Endothelial cell (in vitro differentiated cells): ENCODE measurements at places on chromosomes 5 and 9.

DNA sequence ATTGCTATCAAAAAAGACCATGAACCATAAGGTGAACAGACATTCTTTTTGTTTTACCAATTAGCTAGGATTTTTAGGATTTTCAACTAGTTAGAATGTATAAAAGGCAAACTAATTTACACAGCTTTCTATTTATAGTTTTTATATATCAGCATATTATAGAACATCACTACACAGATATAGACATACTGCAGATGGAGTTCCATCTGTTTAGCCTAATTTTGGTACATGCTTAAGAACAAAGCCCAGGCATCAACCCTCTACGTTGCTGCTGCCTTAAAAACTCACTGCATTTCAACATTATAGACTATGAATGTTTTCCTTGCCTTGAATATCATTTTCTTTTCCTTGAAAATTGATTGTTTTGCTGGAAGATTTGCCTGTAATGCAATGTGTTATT, 2227.5 kb upstream of the C9orf72 start:
- DNase-seq: no peak

DNA sequence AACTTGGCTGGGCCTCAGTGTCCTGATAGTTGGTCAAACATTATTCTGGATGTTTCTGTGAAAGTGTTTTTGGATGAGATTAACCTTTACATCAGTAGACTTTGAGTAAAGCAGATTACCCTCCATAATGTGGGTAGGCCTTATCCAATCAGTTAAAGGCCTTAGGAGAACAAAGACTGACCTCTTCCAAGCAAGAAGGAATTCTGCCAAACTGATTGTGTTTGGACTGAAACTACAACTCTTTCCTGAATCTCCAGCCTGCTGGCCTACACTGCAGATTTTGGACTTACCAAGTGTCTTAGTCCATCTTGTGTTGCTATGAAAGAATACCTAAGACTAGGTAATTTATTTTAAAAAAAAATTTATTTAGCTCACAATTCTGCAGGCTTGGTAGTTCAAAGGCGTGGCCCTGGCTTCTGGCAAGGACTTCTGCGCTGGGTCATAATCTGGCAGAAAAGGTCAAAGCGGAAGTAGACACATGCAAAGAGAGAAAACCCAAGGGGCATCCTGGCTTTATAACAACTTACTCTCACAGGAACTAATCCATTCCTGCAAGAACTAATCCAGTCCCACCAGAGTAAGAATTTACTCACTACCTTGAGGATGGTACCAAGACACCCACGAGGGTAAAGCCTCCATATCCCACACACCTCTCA, 8.6 kb upstream of the ARHGEF37 start:
- no peak for DNase-seq

DNA sequence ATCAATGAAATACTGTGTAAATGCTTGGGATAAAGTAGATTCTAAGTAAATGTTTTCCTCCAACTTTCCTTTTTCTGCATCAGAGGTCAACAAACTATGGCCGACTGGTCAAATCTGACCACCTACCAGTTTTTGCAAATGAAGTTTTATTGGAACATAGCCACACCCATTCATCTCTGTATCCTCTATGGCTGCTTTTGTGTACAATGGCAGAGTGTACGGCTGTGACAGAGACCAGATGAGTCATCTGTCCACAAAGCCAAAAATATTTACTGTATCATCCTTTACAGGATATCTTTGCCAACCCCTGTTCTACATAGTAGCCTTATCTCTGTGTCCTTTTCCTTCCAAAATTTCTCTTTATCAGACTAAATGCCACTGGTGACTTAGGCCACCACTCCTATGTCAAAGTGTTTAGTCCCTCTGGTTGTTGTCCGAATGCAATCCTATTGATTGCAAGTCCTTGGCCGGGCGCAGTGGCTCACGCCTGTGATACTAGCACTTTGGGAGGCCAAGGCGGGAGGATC, 218.4 kb upstream of the KLF4 start:
- no peak for DNase-seq

DNA sequence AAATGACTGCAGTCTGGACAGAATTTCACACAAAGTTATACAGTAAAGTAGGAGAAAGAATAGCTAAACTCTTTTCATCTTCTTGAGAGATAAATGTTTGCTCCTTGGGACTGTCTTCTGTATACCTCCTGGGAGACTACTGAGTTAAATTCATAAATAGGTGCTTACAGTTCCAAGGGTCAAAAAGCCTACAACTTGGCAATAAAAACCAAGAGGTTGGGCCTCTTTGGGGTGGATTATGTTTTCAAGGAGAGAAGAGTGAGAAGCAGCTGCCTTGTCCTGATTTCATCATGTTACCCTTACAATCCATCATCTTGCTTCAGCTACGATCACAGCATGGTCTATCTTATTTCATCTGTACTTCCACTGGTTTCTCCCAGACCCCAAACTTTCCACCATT, 213.2 kb upstream of the RPS23 start:
- DNase-seq: no peak

- no peak for DNase-seq
Observed at GRCh38 chr9:134555094-134555650, 86.4 kb upstream of the COL5A1 start.

- DNase-seq: no peak
Observed at GRCh38 chr5:134937526-134937925, 30.2 kb upstream of the CATSPER3 start.

GRCh38 chr5:9644630-9645029, 14.5 kb upstream of the TAS2R1 start:
- no peak for DNase-seq

DNA sequence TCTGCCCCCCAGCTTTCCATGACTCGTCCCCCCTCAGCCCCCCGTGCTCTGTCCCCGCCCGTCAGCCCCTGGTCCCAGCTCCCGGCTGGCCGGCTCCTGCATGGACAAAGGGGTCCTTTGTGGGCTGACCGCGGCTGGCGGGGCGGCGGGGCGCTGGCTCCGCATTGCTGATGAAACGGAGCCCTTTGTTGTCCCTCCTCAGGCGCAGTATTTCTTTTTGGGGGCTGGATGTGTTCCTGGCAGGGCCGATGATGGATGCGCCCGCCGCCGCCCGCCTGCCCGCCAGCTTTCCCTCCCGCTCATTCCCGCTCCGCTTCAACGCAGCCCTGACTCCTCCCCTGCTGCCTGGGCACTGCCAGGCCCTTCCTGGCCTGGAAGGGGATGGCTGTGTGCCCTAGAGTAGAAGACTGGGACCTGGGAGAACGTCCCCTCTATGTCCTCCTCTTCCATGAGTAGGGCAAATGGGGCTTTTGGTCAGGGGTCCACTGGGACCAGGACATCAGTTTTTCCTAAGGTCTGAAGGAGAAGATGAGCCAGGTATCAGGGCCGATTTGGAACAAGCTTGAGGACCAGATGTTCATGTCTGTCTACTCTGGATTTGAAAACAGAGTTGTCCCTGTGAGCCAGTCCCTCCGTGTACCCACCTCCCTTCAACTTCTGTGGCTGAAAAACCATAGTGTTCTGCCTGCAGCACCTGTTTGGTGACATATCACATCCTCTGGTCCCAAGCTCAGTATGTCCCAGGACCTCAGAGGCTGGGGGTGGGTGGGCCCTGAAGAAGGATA, 29.0 kb downstream of the CXXC5 start:
- no peak for DNase-seq

DNA sequence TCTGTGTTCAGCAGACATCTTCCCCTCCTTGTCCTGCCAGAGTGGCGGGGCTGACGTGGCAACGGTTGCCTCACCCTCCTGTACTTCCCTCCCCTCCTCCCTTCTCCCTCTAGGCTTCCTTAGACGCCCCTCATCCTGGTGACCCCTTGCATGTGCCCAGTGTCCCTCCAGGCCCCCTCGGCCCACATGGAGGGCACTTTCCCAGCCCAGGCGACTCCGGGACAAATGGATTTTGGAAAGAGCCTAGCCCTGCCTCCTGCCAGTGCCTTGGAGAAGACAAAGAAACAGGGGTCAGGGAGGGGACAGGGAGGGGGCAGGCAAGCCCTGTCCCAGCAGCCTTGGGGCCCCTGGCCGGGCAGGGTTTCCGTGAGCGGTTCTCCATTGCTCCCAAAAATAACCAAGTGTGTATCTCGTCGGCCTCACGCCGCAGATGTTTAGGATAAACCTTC, 38.3 kb upstream of the NEURL1B start:
- no peak for DNase-seq

- no peak for DNase-seq
Observed at GRCh38 chr5:38462976-38463633, 93.3 kb downstream of the LIFR start.

GRCh38 chr5:149915392-149916260, 29.0 kb downstream of the PDE6A start:
- DNase-seq: no peak

DNA sequence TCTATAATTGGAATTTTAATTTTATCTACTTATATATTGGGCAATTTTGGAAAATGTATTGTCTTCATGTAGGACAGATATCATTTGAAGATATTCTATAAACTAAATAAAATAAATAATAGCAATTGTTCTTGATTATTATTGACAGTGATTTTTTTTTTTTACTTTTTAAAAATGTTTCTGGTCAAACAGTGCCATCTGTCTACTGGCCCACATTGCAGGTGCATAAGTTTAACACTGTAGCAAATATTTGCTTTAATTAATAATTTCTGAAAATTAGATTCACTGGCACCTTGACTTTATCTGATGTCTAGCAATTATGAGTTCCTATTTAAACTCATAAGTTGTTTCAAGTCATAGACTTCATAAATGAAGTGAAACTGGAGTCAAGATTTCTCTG, 41.1 kb upstream of the ISOC1 start:
- DNase-seq: no peak

DNA sequence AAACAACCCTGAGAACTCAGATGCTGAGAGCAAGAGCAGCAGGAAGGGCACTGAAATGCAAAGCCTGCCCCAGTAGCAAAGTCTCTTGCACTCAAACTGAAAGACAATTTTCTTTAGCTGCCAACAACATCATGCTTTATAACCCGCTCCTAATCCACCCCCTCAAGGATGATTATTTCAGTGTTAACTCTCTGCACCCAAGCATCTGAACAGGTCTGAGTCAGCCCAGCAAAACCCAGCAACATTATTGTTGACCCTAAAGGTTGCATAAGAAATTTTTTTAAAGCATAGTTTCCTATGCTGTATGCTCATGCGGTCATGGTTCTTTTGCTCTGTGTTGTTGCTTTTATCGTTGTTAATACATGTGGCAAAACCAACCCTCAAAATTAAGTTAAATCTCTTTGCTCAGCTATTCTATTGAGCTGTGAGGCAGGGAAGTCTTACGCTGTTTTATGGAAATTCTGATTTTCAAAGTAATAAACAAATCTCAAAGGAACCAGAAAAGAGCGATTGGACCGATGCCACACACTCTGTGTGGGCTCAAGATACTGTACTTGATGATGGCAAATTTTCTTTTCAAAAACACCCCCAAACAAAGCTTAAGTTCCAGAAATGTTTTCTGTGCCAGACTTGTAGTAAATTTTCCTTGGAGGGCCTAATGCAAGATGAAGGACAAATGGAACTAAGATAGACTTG, 440.6 kb upstream of the MPDZ start:
- DNase-seq: no peak

GRCh38 chr9:12441506-12441905, 251.7 kb upstream of the TYRP1 start:
- no peak for DNase-seq

DNA sequence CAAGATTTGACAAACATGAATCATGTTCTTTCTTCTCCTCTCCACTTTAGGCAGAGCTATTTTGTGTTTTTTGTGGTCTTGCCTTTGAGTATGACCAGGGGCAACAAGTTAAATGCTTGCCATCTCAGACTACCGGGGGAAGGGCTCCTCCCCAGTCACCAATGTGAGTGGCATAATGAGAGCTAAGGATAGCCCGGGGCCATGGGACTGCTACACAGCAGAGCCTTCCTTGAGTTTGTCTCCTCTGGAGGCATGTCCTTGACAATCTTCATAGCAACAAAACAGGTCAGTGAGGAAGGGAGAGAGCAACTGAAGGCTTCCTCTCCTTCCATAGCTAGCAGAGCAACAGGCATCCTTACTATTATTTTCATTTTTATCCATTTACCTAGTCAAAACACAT, 299.3 kb downstream of the ENC1 start:
- DNase-seq: no peak

DNA sequence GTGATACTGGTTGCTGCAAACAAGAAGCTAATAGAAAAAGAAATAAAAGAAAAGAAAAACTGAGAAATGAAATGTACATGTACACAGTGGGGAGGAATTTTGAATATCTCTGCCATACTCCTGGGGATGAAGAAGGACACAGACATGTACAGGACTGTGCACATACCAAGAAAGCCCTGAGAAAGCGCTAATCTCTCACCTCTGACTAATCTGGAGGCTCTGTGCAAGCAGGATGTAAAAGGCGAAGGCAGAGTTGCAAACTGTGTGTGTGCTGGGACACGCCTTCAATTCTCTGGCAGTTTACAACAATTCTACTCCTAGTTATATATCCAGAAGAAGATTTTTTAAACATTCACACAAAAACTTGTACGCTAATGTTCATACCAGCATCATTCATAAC, 211.4 kb downstream of the KIAA0825 start:
- no peak for DNase-seq

- no peak for DNase-seq
Observed at GRCh38 chr9:126432659-126433058, 106.0 kb downstream of the MVB12B start.

DNA sequence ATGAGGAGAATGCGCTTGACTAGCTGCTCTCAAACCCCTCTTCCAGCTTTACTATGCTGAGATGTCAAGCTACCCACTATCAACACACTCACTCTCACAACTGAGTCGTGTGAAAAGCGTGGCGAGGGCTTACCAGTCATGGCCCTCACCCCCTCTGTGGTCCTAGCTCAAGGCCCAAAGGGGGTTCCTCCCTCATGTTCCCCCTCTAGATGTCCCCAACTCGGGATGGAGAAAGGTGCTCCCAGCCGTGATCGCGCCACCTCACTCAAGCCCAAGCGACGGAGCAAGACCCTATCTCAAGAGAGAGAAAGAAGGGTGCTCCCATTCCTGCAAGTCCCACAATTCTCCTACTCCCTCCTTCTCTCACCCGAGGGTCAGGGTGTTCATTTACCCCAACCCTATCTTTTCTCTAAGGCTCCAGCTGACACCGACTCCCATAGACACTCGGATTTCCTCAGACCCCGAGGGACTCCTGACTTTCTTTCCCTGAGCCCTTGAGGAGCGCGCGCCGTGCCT, 559 bp downstream of the SLC38A9 start:
- DNase-seq: peak; percentile 6

DNA sequence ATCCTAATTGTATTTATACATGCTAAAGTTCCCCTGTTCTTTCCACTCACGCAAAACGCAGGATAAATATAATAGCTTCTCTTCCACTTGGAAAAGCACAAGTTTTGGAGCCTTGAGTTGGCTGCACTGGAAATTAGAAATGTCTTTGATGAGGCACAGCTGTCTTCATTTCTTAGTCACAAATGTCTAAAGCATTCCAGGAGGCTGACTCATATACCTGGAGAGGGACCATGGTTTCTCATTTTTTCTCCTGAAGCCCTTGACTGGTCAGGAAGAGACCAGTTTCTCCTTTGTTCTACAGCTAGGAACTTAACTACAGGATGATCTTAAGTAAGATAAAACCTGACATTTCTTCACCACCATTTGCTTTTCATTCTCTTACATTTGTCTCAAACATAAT, 16.2 kb downstream of the MTX3 start:
- no peak for DNase-seq
